ENCODE measurements at places on chromosomes 1 and 21. TPM values are rescaled to one million over a fixed set of nuclear protein-coding genes. Genes with fewer than 3 reads are reported as not detected.

- no peaks in the 10 kb centered on the region for H3K27me3 ChIP-seq
- no peak overlapping the region for H3K4me3 ChIP-seq
- no peaks in the 10 kb centered on the region for H3K36me3 ChIP-seq
Measured at GRCh38 chr1:222087221-222087920, 345.5 kb upstream of the DUSP10 start.

DNA sequence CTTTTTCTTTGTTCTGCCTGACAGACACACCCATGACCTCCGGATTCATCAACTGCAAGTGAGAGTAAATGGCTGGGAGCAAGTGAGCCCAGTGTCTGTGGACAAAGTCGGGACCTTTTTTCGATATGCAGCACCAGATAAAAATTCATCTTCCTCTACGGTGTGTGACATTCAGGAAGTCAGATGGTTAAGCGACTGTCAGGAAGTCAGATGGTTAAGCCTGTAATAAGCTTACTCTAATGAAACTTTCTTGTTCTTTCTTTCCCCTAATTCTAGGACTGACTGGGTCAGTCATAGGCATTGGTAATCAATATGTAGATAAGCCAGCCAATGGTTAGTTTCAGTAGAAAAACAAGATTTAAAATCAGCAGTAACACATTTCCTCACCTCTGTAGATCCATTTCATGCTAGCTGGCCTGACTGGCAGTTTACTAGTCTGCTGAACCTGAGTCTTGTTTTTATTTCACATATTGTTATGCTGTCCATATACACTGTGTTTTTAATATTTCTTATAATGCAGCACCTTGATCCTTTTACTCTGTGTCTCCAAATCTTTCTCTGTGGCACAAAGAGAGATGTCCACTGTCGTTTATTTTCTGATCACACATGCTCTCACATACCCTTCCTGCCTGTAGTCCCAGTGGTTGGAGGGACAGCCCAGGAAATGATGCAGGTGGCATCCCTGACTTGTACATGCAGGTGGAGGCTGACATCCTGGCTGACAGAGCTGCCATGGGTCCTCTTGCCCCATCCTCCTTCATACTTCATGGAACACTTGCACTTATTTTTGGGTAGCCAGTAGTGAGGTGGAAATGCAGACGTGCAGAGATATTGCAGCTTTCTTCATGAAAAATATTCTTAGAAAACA, 115.8 kb downstream of the VPS13D start:
- H3K4me3 ChIP-seq: no peak overlapping the region
- peaks cover 82% of the 10 kb centered on the region for H3K36me3 ChIP-seq
- peak overlapping the region; percentile 58 for H3K27ac ChIP-seq
- H3K27me3 ChIP-seq: no peaks in the 10 kb centered on the region
- peaks cover 27% of the 10 kb centered on the region for H3K4me1 ChIP-seq
- no peak for DNase-seq

- no peak overlapping the region for H3K4me3 ChIP-seq
- no peaks in the 10 kb centered on the region for H3K27me3 ChIP-seq
- peaks cover 65% of the 10 kb centered on the region for H3K4me1 ChIP-seq
Measured at GRCh38 chr1:181131255-181131941, 42.9 kb downstream of the IER5 start.

DNA sequence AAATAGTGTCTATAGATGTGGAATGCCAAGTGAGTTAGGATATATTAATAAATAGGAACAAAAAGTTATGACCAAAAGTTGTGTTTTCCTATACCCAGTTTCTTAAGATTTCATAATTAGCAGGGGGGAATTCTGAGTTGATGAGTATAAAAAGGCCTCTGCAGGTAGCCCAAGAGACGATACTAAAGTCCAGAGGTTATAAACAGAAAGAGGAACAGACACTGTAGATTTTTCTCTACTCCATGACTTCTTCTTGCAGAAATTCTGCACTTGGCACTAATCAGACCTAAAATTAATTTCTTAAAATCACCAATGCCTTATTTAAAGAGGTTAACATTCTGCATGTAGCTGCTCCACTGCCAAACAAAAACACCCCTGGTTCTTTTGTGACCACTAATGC, 62.6 kb downstream of the ROR1 start:
- H3K4me1 ChIP-seq: no peaks in the 10 kb centered on the region
- H3K27me3 ChIP-seq: no peaks in the 10 kb centered on the region
- H3K36me3 ChIP-seq: no peaks in the 10 kb centered on the region
- H3K27ac ChIP-seq: no peak overlapping the region
- no peak for DNase-seq

- H3K4me3 ChIP-seq: no peak overlapping the region
- no peaks in the 10 kb centered on the region for H3K36me3 ChIP-seq
- H3K4me1 ChIP-seq: no peaks in the 10 kb centered on the region
- DNase-seq: no peak
- H3K27me3 ChIP-seq: no peaks in the 10 kb centered on the region
Measured at GRCh38 chr1:54008876-54009275, 9.1 kb downstream of the LDLRAD1 start.

DNA sequence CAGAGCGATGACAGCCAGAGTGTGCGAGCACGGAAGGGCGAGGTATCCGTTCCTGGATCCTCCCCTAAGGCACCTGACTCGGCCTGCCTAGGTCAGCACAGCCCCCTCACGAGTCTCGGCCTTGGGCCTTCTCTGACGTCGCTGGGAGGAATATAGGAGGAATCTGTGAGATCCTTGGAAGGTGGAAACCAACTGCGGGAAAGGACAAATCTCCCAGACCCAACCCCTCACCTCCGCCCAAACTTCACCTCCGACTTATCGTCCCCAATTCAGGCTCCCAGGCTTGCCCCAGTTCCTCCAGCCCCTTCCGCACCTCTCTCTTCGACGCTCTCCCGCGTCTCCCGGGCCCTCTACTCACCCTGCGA, 494 bp downstream of the APH1A start:
- peak overlapping the region; percentile 79 for H3K4me3 ChIP-seq
- peaks cover 35% of the 10 kb centered on the region for H3K36me3 ChIP-seq
- peak; percentile 57 for DNase-seq
- H3K27me3 ChIP-seq: no peaks in the 10 kb centered on the region

GRCh38 chr21:16674949-16675348, 837.9 kb upstream of the CXADR start:
- peaks cover 4% of the 10 kb centered on the region for H3K4me1 ChIP-seq
- no peak for DNase-seq
- H3K4me3 ChIP-seq: no peak overlapping the region
- H3K27me3 ChIP-seq: no peaks in the 10 kb centered on the region
- H3K36me3 ChIP-seq: no peaks in the 10 kb centered on the region
- no peak overlapping the region for H3K27ac ChIP-seq

DNA sequence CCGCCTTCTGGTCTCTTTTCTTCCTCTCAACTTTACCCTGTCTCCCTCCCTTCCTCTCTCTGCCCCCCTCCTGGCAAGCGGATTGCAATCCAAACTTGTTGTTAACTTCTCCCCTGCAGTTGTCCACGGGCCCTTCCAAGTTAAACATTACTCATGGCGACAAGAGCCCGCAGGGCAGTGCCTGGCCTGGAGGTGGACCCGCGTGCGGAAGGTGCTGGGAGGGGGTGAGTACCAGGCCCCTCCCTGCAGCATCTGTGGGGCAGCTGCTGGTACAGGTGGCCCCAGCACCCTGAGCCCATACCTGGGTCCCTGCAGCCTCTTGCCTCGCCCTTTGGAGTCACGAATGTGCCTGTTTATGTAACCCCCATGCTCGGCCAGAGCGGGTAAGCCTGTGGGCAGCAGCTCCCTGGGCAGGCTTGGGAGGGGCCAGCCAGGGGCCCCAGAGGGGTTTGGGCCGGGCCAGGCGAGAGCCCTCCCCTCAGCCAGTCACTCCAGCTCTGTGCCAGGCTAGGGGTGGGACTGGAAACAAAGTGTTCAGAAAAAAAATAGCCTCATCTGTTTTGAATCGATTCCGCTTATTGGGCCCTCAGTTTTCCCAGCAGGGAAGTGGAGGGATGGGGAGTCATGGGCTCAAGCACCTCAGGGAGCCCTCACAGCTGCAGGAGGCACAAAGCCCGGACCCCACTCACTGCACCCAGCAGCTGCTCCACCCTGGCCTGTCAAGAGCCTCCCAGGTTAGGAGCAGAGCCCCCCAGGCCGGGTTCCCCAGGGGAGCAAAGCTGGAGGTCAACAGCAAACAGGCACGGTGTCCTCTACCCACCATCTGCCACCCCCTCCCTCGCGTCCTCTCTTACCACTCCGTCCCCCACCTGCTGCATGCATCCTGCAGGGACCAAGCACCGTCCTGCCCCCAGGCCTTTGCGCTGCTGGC, 14.0 kb upstream of the FAAP20 start:
- no peaks in the 10 kb centered on the region for H3K36me3 ChIP-seq
- peaks cover 47% of the 10 kb centered on the region for H3K4me1 ChIP-seq
- no peak overlapping the region for H3K4me3 ChIP-seq
- H3K27ac ChIP-seq: peak overlapping the region; percentile 81

DNA sequence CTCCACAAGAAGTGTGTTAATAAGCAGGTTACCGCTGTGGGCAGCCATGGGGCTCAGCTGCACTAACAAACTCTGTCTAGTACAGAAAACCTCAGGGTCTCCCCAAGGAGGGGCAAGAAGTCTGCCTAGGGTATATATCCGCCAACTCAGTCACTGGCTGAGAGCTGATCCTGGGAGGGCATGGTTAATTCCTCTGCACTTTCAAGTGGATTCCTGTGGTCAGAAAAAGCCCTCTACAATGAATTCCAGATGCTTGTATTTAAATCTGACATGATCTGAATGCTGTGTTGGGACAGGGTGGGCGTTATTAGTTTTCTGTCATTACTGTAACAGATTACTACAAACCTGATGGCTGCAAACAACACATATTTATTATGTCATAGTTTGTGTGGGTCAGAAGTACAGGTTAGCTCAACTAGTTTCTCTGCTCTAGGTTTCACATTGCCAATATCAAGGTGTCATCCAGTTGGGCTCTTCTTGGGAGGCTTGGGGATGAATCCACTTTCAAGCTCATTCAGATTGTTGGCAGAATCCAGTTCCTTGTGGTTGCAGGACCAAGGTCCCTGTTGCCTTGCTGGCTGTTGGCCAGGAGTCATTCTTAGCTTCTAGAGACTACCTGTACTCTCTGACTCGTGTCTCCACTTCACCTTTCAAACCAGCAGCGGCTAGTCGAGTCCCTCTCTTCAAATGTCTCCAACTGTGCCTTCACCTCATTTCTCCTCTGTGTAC, 8.0 kb upstream of the SELE start:
- no peaks in the 10 kb centered on the region for H3K36me3 ChIP-seq
- peaks cover 5% of the 10 kb centered on the region for H3K4me1 ChIP-seq
- no peaks in the 10 kb centered on the region for H3K27me3 ChIP-seq
- H3K4me3 ChIP-seq: no peak overlapping the region
- DNase-seq: no peak

DNA sequence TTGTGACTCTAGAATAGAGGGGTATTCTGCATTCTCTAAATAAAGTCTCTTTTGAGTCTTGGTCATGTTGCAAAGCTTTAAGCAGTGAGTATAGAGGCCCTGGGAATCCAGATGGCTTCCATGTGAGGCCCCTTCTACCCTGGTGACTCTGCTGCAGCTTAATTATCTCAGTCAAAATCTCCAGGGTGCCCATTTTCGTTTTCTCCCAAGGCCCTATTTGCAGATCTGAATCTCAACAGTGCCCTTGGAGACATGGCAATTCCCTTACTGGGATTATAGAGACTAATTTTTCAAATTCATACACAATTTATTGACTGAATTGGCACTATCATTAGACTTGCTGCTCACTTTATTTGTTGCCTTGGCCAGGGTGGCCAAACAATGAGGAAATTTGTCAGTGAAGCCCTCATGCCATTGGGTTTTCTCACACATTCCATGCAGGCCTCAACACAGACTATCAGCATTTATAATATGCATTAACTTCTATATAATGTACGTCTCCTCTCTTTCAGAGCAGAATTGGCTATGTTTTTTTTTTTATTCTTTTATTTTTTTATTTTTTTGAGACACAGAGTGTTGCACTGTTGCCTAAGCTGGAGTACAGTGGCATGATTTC, 35.1 kb downstream of the PROX1 start:
- no peak overlapping the region for H3K27ac ChIP-seq
- H3K4me1 ChIP-seq: no peaks in the 10 kb centered on the region
- no peak for DNase-seq
- no peaks in the 10 kb centered on the region for H3K27me3 ChIP-seq
- no peaks in the 10 kb centered on the region for H3K36me3 ChIP-seq

GRCh38 chr1:165235155-165235776, 121.2 kb downstream of the LMX1A start:
- H3K4me1 ChIP-seq: peaks cover 12% of the 10 kb centered on the region
- H3K27ac ChIP-seq: no peak overlapping the region
- H3K27me3 ChIP-seq: no peaks in the 10 kb centered on the region
- H3K4me3 ChIP-seq: peak overlapping the region; percentile 38
- DNase-seq: no peak

GRCh38 chr1:153346077-153346723, 2.4 kb downstream of the PGLYRP4 start:
- peaks cover 19% of the 10 kb centered on the region for H3K4me1 ChIP-seq
- no peak overlapping the region for H3K4me3 ChIP-seq
- H3K36me3 ChIP-seq: no peaks in the 10 kb centered on the region

DNA sequence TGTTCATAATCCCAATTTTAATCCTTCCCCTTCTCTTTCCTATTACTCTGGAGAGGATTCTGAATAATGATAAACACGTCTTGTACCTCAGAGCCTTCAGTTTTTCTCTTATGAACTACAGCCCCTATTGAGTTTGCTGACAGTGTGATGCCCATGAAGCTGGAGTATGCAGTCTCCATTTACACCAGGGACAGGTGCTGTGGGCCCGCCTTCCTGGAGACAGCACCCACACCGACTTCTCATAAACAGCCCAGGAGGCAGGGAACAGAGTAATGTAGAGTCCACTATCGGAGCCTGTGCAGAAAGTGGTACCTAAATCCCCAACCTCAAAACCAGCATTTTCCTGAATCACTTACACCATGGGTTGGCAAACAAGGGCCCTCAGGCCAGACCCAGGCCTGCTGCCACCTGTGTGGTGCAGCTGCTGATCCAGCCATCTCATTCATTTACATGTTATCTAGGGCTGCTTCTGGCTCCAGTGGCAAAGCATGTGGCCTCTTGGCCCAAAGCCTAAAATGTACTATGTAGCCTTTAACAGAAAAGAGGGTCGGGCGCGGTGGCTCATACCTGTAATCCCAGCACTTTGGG, 95.1 kb upstream of the KRTAP19-8 start:
- no peaks in the 10 kb centered on the region for H3K27me3 ChIP-seq
- no peaks in the 10 kb centered on the region for H3K4me1 ChIP-seq
- H3K36me3 ChIP-seq: no peaks in the 10 kb centered on the region
- H3K4me3 ChIP-seq: no peak overlapping the region

DNA sequence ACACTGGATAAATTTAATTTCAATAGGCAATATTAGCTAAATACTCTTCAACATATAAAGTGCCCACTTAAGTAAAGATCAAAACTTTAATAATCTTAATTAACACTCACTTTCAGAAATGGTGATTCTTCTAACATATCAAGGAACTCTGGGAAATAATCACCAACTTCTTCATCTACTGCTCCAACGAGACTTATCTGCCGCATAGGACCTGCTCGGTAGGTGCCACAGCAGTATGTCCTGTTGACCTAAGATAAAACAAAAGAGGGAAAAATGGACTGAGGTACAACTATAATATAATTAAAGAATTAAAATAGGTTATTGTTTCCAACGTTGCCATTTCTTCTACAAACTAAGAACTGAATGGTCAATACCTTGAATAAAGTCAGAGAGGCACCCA, 18.3 kb upstream of the PHTF1 start:
- H3K27me3 ChIP-seq: no peaks in the 10 kb centered on the region
- no peak overlapping the region for H3K4me3 ChIP-seq
- no peak for DNase-seq
- no peak overlapping the region for H3K27ac ChIP-seq

The TIE1 gene
- 31.2 TPM for total RNA-seq

The C4BPA gene
- 272 TPM for total RNA-seq

The FCRL5 gene
- total RNA-seq: 9.8 TPM

The ADGRL4 gene
- 1.9 TPM for total RNA-seq

The TMEM125 gene
- 239 TPM for total RNA-seq

The CHIA gene
- 20.7 TPM for total RNA-seq

The CD1E gene
- total RNA-seq: not detected

The OLFML3 gene
- 13.2 TPM for total RNA-seq

The HAO2 gene
- not detected for total RNA-seq
